Peyer's patch (tissue), 4 donors: ENCODE measurements at places on chromosomes 7 and 10.

GRCh38 chr7:64884085-64884912, 18.8 kb upstream of the ZNF273 start:
- H3K36me3 ChIP-seq = no peaks in the 10 kb centered on the region

GRCh38 chr7:23966941-23967340, 256.9 kb downstream of the STK31 start:
- H3K4me1 ChIP-seq = no peaks in the 10 kb centered on the region
- DNase-seq = no peak
- H3K27me3 ChIP-seq = no peaks in the 10 kb centered on the region

DNA sequence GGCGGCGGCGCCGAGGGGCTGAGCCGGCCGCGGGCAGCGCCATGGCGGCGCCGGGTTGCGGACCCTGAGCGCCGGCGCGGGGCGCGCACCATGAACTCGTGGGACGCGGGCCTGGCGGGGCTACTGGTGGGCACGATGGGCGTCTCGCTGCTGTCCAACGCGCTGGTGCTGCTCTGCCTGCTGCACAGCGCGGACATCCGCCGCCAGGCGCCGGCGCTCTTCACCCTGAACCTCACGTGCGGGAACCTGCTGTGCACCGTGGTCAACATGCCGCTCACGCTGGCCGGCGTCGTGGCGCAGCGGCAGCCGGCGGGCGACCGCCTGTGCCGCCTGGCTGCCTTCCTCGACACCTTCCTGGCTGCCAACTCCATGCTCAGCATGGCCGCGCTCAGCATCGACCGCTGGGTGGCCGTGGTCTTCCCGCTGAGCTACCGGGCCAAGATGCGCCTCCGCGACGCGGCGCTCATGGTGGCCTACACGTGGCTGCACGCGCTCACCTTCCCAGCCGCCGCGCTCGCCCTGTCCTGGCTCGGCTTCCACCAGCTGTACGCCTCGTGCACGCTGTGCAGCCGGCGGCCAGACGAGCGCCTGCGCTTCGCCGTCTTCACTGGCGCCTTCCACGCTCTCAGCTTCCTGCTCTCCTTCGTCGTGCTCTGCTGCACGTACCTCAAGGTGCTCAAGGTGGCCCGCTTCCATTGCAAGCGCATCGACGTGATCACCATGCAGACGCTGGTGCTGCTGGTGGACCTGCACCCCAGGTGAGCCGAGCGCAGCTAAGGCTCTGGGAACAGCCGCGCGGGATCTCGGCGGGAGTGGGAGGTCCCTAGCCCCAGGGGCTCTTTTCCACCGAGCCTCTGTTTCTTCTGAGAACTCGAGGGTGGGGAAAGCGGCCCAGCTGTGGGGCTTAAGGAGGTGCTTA, at the start of gene GPR26:
Gene GPR26, plus strand, starts transcription at position 38 of the 919 bp plus-strand sequence. Its CDS starts 53 bp downstream, at position 91.
- H3K27me3 ChIP-seq = no peaks in the 10 kb centered on the region
- DNase-seq = no peak
- H3K4me1 ChIP-seq = no peaks in the 10 kb centered on the region
- H3K36me3 ChIP-seq = no peaks in the 10 kb centered on the region
- no peak within 1 kb of the TSS for H3K27ac ChIP-seq
- no peak within 1 kb of the TSS for H3K4me3 ChIP-seq

- H3K27ac ChIP-seq = no peak overlapping the region
- H3K27me3 ChIP-seq = no peaks in the 10 kb centered on the region
- no peaks in the 10 kb centered on the region for H3K36me3 ChIP-seq
- no peaks in the 10 kb centered on the region for H3K4me1 ChIP-seq
- no peak overlapping the region for H3K4me3 ChIP-seq
These were observed 205.1 kb upstream of the BMPER start for GRCh38 chr7:33700001-33700899.
